Lung (tissue), 17 donors: ENCODE measurements at places on chromosomes 2 and 18.

DNA sequence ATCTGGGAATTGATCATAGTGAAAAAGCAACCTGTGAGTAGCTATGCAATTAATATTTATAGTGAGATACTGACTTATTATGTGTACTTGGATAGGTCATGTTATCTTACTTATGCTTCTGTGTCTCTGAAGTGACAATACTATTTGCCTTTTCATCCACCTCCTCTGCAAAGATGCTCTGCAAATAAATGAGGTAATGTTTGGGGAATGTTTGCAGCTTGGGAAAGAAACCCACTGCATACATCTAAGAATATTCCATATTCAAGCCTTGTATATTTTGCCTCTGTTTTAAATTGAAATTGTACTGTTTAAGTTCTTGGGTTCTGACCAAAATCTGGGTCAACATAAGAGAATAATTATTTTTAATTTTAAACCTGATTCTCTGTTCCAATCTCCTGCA is 217.4 kb upstream of the DTNA start:
- H3K4me3 ChIP-seq, result no peak overlapping the region
- H3K27ac ChIP-seq, result no peak overlapping the region
- no peak for DNase-seq
- peaks cover 2% of the 10 kb centered on the region for H3K4me1 ChIP-seq
- H3K27me3 ChIP-seq, result peaks cover 44% of the 10 kb centered on the region

- no peak for DNase-seq
- no peaks in the 10 kb centered on the region for H3K36me3 ChIP-seq
- H3K4me3 ChIP-seq, result no peak overlapping the region
Measured at GRCh38 chr2:85181134-85181631, 48.0 kb downstream of the TCF7L1 start.

- H3K4me1 ChIP-seq, result peaks cover 11% of the 10 kb centered on the region
- no peaks in the 10 kb centered on the region for H3K36me3 ChIP-seq
- DNase-seq, result no peak
- H3K27me3 ChIP-seq, result no peaks in the 10 kb centered on the region
- H3K27ac ChIP-seq, result no peak overlapping the region
Measured at GRCh38 chr2:239832490-239833268, 192.5 kb downstream of the NDUFA10 start.

DNA sequence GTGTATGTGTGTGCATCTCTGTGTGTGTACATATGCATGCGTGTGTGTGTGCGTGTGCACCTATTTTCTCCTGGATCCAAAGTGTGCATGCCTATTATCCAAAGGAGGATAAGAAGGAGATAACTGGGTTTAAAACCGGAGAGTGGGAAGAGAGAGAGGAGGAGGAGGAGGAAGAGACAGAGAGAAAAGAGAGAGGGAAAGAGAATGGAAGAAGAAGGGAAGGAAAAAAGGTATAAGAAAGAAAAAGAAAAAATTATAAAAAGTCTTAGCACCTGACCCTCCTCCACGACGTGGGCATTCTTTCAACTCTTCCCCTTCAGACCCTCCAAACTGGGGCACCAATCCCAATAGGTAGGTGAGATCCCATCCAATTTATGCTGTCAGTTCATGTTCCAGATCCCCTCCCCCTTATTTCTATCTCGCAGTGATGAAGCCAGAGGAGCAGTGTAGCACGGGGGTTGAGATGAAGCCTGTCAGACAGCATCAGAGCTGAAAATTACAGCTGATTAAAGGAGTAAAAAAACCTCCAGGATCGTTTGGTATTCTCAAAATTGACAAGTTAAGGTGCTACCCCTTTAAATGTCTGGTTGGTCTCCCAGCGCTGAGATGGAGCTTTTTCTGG is 386.7 kb upstream of the ATP5MC3 start:
- peaks cover 3% of the 10 kb centered on the region for H3K4me1 ChIP-seq
- H3K4me3 ChIP-seq, result no peak overlapping the region
- H3K27me3 ChIP-seq, result no peaks in the 10 kb centered on the region
- H3K27ac ChIP-seq, result no peak overlapping the region
- no peaks in the 10 kb centered on the region for H3K36me3 ChIP-seq

- H3K27ac ChIP-seq, result no peak overlapping the region
- no peaks in the 10 kb centered on the region for H3K27me3 ChIP-seq
- H3K4me1 ChIP-seq, result peaks cover 14% of the 10 kb centered on the region
- DNase-seq, result no peak
- no peak overlapping the region for H3K4me3 ChIP-seq
- no peaks in the 10 kb centered on the region for H3K36me3 ChIP-seq
Measured at GRCh38 chr2:15672961-15673918, 81.6 kb downstream of the DDX1 start.

DNA sequence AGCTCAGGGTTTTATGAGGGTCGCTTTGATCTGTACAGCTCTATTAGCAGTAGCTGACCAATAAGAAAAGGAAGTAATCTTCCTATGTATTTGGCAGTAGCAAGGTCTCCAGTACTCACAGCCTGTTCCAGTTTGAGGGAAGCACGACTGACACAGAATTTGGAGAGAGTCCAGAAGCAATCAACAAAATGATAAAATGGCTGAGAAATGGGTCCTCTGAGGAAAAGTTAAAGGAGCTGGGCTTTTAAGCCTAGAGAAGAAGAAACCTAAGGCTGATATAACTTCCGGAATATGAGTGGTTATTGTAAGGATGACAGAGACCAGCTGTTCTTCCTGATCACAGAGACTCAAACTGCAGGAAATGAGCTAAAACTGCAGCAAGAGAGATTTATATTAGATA is 382.8 kb downstream of the GPD2 start:
- DNase-seq, result peak; percentile 97
- H3K4me1 ChIP-seq, result peaks cover 13% of the 10 kb centered on the region
- no peaks in the 10 kb centered on the region for H3K36me3 ChIP-seq
- H3K27ac ChIP-seq, result no peak overlapping the region

- peak; percentile 3 for DNase-seq
- H3K4me1 ChIP-seq, result no peaks in the 10 kb centered on the region
- no peaks in the 10 kb centered on the region for H3K27me3 ChIP-seq
- H3K4me3 ChIP-seq, result no peak overlapping the region
- no peak overlapping the region for H3K27ac ChIP-seq
Measured at GRCh38 chr18:48819781-48820482, 130.8 kb downstream of the SMAD7 start.

GRCh38 chr2:196409376-196409775 is 230.1 kb upstream of the CCDC150 start:
- H3K27me3 ChIP-seq, result no peaks in the 10 kb centered on the region
- H3K4me3 ChIP-seq, result no peak overlapping the region
- H3K27ac ChIP-seq, result no peak overlapping the region
- no peaks in the 10 kb centered on the region for H3K36me3 ChIP-seq
- H3K4me1 ChIP-seq, result peaks cover 7% of the 10 kb centered on the region

DNA sequence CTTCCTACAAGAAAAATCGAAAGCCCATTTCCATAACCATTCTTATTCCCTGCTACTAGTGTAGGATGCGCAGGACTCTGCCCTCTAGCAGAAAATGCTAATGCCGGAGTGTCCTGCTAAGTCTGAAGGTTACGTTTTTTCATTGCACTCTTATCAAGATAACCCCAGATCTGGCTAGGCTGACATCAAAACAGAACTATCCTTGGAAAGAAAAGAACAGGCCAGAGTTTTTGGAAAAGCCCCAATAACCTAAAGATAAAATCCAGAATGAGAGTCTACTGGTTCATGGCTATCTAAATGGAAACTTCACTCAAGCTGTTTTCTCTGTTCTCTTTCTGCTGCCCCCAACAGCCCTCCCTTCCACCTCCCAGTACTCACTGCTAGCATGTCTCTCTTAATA is 913 bp downstream of the RNF152 start:
- no peak for DNase-seq
- no peak overlapping the region for H3K4me3 ChIP-seq
- no peaks in the 10 kb centered on the region for H3K36me3 ChIP-seq

- H3K36me3 ChIP-seq, result no peaks in the 10 kb centered on the region
- H3K4me1 ChIP-seq, result no peaks in the 10 kb centered on the region
- no peak overlapping the region for H3K4me3 ChIP-seq
- no peaks in the 10 kb centered on the region for H3K27me3 ChIP-seq
Measured at GRCh38 chr2:133865141-133865540, 296.9 kb upstream of the NCKAP5 start.

DNA sequence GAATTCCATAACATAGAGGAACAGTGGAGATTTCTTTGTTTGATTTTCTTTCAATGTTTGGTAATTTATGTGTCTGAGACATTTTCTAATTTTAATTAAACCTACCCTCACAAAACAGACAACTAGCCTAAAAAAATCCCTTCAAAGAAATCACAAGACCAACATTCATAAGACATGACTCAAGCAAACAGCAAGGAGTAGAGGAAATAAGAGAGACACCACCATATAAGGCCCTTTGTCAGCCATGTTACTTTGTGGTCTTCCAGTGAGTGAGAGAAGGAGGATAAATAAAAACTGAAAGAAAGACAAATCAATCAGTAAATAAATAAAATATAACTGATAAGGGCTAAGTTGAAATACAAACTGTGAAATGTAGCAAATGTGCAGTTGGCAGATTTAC is 830.8 kb upstream of the SLC39A10 start:
- H3K27me3 ChIP-seq, result no peaks in the 10 kb centered on the region
- H3K27ac ChIP-seq, result no peak overlapping the region
- no peaks in the 10 kb centered on the region for H3K36me3 ChIP-seq
- no peak for DNase-seq
- H3K4me3 ChIP-seq, result no peak overlapping the region
- no peaks in the 10 kb centered on the region for H3K4me1 ChIP-seq

DNA sequence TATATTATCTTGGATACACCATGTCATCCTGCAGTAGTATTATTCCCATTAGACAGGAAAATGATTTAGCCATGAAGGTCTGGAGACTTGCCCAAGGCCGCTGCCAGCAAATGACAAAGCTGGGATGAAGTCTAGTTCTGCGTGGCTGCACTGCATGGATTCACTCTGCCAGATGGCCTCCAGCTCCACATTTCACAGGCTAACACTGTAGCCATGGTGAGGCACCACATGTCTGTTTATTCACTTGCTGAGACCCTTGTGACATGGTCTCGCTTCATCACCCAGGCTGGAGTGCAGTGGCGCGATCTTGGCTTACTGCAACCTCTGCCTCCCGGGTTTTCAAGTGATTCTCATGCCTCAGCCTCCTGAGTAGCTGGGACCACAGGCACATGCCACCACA is 31.5 kb upstream of the SCG2 start:
- H3K4me3 ChIP-seq, result no peak overlapping the region
- no peaks in the 10 kb centered on the region for H3K27me3 ChIP-seq
- no peaks in the 10 kb centered on the region for H3K36me3 ChIP-seq
- H3K4me1 ChIP-seq, result no peaks in the 10 kb centered on the region
- no peak for DNase-seq
- H3K27ac ChIP-seq, result no peak overlapping the region

GRCh38 chr2:46254474-46254873 is 42.7 kb upstream of the EPAS1 start:
- no peaks in the 10 kb centered on the region for H3K27me3 ChIP-seq
- H3K4me3 ChIP-seq, result no peak overlapping the region
- peaks cover 6% of the 10 kb centered on the region for H3K4me1 ChIP-seq
- no peak overlapping the region for H3K27ac ChIP-seq
- DNase-seq, result no peak

- H3K4me3 ChIP-seq, result no peak overlapping the region
- H3K36me3 ChIP-seq, result no peaks in the 10 kb centered on the region
- no peak for DNase-seq
- no peak overlapping the region for H3K27ac ChIP-seq
Measured at GRCh38 chr2:180657054-180657453, 323.4 kb upstream of the UBE2E3 start.

DNA sequence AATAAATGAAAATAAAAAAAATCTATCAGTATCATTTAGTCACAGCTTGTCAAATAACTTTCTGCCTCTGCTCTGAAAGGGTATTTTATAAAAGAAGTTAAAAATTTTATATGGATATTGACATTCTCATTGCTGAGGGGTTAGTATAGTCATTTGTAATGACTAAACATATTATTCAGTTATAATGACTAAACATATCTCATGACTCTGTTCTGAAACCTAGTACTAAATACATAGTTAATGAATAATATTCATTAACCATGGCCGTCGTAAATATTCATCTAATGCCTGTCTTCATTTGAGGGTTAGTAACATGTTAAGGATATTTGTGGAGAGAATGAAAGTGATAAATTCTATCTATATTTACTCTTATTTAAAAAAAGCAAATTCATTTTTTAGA is 69.1 kb upstream of the MAP4K3 start:
- DNase-seq, result no peak
- H3K27me3 ChIP-seq, result no peaks in the 10 kb centered on the region
- H3K4me1 ChIP-seq, result peaks cover 40% of the 10 kb centered on the region

DNA sequence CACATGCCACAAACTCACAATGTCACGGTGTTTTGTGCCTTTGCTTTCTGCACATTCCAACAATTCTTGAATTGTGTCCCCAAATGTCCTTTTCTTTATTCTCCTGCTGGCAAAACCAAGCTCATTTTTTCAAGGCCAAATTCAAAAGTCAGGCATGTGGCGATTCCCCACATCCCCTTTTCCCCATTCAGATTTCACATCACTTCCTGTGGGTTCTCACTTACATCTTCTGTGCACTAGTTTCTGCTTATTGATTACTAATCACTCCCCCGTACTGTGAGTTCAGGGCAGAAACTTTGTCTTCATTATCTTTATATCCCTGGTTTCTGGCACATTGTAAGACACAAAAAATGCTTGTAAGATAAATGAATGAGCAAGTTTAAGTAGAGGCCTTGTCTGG is 69.2 kb downstream of the AP1S3 start:
- H3K27ac ChIP-seq, result no peak overlapping the region
- H3K36me3 ChIP-seq, result no peaks in the 10 kb centered on the region
- no peaks in the 10 kb centered on the region for H3K4me1 ChIP-seq
- H3K4me3 ChIP-seq, result no peak overlapping the region
- no peak for DNase-seq
- H3K27me3 ChIP-seq, result no peaks in the 10 kb centered on the region

DNA sequence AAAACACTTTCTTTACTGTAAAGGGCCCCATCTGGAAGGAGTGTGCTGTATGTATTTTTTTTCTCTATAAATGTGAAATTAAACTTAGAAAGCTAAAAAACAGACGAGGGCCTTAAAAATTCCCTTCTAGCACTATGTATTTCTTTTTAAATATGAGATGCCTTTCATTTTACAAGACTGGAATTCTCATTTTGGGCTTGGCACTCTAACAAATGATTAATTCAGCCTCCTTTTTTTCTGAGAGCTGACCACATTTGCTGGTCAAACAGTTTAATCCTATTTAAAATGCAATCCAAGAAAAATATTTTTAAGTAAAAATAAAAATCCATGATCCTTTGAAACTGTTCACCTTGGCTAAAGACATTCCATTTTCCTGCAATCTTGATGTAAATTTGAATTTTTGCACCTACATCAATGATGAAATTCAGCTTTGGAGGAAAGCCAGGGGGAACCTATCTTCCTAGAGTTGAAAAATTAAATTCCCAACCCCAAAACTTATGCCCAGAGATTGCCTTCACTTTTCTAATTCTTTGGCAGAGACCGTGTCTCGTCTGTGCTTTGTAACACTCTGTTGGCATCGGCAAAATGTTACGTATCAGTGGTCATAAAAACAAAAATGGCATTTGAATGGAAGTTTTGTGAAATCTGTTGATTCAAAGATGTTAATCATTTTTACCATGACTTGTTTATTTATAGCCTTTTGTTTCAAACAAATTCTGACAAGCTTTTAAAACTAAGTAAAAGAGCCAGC is 284.5 kb downstream of the ZNF521 start:
- no peaks in the 10 kb centered on the region for H3K36me3 ChIP-seq
- peaks cover 2% of the 10 kb centered on the region for H3K4me1 ChIP-seq
- H3K4me3 ChIP-seq, result no peak overlapping the region
- no peaks in the 10 kb centered on the region for H3K27me3 ChIP-seq
- DNase-seq, result peak; percentile 17
